Stimulated activated CD4-positive, alpha-beta T cell treated with anti-CD3 and anti-CD28 coated beads, Interleukin-1b, Interleukin-23, amount 100 ng/mL, for 1 hour (primary cell): ENCODE measurements at places on chromosomes 2 and 18.

- DNase-seq: no peak
Observed at GRCh38 chr2:56754066-56754615, 570.4 kb downstream of the CCDC85A start.

- DNase-seq: no peak
Observed at GRCh38 chr2:66794551-66794950, 359.6 kb downstream of the MEIS1 start.

- no peak for DNase-seq
Observed at GRCh38 chr2:109454765-109455394, 158.9 kb downstream of the SEPTIN10 start.

- no peak for DNase-seq
Observed at GRCh38 chr2:26448651-26449050, 29.3 kb downstream of the OTOF start.

- DNase-seq: no peak
Observed at GRCh38 chr2:172613040-172613439, 57.1 kb downstream of the PDK1 start.

DNA sequence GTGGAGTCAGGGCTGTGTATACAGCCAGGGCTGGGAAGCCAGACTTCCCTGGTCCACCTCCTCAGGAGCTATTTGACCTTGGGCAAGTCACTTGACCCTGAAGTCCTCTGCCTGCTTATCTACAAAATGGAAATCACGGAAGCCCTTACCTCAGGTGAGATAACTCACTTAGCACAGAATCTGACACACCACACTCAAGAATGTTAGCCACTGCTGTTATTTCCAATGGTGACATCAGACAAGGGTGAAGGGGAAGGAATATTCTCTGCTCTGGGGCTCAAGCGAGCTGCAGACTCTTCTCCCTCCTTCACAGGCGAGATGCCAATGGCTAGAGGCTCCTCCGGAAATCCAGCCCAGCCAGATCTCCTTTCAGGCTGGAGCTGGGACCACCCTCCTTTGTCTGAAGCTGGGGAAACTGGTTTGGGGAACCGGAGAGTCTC lies 189.6 kb downstream of the HAUS1 start:
- no peak for DNase-seq

DNA sequence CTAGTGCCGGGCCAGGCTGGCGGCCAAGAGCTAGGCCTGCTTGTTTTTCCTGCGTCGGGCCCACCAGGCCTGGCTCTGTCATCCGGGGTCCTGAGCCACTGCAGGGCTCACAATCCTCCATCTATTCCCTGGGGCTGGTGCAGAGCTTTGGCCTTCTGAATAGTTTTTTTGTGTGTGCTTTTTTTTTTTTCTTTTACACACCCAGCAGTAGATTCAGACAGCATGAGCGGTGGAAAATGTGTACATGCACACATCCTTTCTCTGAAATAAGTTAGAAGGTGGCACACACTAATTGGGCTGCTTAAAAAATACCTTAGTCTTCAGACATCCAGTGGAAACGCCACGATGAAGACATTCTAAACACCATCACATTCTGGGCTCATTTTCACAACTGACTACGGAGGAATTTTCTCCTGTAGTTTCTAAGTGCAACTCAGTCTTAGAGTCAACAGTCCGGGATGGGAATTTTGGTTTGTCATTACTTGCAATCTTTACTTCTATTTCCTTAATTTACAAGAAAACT lies 6.1 kb downstream of the ZFP36L2 start:
- no peak for DNase-seq

DNA sequence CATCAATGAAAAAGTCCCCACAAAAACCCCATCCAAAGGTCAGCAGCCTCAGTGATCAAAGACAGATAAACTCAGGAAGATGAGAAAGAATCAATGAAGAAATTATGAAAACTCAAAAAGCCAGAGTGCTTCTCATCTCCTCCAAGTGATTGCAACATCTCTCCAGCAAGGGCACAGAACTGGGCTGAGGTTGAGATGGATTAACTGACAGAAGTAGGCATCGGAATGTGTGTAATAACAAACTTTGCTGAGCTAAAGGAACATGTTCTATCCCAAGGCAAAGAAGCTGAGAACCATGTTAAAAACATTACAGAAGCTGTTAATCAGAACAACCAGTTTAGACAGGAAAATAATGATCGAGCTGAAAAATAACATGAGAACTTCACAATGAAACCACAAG lies 442.8 kb upstream of the SYT4 start:
- no peak for DNase-seq

GRCh38 chr2:197600306-197600705 lies 75.1 kb downstream of the RFTN2 start:
- DNase-seq: no peak

GRCh38 chr18:8049147-8049546 lies 482.0 kb downstream of the PTPRM start:
- DNase-seq: no peak

DNA sequence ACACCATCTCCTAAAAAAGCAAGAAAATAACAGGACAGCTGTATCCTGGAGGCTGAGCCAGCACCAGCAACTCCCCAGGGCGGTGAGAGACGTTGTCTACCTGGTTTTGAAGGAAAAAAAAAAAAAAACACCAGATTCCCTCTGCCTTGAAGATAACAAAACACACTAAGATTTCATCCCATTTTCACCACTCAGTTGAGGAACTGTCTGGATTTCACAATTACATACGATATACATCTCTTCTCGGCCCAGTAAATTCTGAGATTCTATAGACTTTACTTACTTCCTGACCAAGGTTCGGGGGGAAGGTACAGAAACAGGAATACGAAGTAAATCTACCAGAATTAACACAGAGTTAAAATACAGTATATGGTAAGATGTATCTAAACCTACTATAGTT lies 8.5 kb downstream of the ZNF516 start:
- DNase-seq: no peak

DNA sequence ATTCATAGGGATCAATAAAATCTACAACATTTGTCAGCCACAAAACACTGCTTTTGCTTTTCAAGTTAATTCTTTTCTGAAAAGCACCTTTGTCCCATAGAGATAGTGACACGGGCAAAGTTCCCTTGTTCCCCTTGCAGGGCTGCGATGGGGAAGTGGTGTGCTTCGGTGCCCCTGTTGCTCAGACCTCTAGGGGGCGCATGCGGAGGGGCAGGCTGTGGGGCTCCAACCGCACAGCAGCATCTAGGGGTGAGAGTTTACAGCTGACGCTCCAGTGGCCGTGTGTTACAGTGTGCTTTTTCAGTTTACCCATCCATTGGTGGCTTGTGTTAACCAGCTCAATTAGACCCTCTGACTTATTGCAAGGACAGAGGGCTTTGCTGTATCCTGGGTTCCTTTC lies 1432.2 kb upstream of the ACVR2A start:
- DNase-seq: no peak

DNA sequence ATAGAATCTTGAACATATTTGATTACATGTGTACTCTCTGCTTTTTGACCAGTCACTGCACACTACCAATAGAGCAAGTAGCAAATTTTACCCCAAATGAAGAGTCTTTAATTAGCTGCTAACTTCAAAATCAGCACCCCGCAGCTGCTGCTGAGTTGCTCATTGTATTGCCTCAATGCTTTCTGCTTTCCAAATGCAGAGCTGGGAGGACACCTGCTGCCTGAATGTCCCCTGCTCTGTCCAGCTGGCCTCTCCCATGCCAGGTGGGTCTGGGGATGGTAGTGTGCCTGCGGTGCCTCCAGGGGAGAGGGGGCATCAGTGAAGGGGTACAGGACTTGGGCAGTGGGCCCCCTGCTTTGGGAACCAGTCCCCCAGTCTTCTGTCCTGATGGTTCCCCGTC lies 184.8 kb downstream of the PRKCE start:
- DNase-seq: no peak

DNA sequence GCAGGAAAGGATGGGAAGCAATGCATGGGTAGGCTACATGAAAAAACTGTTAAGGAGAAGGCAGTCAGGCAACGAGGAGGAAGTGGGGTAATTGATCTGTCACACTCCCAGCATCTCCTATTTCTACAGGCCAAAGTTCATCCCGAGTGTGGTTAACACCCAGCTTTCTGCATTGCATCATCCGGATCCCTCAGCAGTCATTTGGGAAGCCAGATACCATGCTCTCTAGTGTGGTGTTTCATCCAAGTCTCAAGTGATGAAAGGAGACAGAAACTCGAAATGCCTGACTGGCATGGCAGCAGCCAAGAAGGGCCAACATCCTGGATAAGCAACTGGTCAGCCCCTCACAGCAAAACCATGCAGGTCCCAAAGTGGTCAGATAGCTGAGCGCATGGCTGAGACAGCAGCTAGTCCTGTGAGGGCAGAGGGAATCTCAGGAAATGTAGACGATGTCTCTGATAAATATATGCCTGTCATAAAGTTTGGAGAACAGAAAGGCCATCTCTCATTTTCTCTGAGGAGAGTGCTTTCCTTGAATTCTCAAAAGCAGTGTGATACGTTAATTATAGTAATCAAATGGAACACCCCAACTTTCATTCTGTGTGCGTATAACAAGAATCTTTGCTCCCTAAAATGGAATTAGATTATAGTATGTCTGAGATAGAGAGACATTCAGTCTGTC lies 24.8 kb upstream of the HNRNPA3 start:
- DNase-seq: no peak

- DNase-seq: no peak
Observed at GRCh38 chr18:6649421-6650126, 79.9 kb upstream of the ARHGAP28 start.

- DNase-seq: no peak
Observed at GRCh38 chr18:51957001-51957400, 383.0 kb upstream of the DCC start.

GRCh38 chr2:239734436-239735005 lies 290.6 kb downstream of the NDUFA10 start:
- no peak for DNase-seq

- no peak for DNase-seq
Observed at GRCh38 chr2:230735884-230736283, 23.2 kb downstream of the CAB39 start.

DNA sequence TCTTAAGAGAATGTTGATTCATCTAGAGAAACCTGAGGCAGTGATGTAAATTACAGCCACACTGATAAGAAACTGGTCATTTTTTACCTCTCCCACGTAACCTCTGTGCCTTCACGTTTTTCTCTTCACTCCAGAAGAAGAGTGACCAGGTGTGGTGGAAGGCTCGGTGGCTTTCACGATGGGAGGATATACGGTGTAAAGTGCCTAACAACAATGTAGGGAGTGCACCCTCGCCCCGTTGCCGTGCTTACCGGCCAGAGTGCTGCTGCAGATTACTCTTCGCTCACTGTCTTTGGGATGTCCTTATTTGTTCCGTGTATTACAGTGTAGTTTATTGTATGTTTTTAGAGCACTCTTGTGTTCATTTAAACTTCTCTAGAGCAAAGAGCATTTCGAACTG lies 46.5 kb downstream of the NCK2 start:
- no peak for DNase-seq

DNA sequence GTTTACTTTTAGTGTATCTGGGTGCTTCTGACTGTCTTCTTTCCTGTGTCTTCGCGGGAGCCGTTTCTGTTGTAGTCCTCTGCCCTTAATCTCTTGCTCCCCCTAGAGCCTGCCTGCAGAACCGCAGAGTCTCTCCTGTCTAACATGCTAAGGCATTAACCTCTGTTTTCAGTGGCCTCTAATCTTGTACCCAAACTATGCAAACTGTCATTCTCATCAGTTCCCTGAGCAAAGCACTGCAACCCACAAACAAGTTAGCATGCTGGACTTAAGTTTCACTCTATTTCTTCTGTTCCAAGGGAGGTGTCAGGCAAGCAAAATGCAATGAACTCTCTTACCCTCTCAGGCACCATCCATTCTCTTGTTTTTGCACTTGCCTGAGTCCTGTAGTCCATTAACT lies 138.4 kb downstream of the OTX1 start:
- DNase-seq: no peak

- no peak for DNase-seq
Observed at GRCh38 chr2:132463719-132464118, 47.1 kb downstream of the GPR39 start.

GRCh38 chr2:153222231-153223165 lies 256.1 kb downstream of the RPRM start:
- no peak for DNase-seq
